ENCODE measurements at places on chromosomes 1 and 21.

DNA sequence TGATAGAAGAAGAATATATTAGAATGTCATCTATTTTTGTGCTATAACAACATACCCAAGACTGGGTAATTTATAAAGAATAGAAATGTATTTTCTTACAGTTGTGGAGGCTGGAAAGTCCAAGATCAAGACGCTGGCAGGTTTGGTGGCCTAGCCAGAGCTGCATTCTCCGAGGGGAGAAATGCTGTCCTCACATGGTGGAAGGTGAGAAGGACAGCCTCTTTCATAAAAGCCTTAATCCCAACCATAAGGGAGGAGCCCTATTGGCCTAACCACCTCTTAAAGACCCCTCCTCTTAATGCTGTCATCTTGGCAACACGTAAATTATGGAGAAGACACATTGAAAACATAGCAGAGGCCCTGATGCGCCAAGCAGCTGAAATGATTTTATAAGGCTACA is 60.1 kb upstream of the KAZN start:
- DNase-seq = no peak

DNA sequence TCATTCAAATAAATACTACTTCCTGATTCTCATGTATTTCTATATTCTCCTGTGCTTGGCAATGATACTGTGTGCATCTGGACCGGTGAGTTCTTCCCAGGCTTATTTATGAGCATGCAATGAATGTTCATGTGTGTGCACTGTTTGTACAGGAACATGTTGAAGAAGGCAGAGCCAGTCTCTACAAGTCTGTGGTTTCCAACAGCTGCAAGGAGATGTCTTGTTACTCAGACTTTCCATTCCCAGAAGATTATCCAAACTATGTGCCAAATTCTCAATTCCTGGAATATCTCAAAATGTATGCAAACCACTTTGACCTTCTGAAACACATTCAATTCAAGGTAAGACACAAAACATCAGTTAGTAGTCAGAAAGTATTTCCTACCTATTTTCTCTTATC is 19.1 kb downstream of the FMO1 start:
- no peak for DNase-seq

GRCh38 chr1:204652497-204652896 is 33.0 kb downstream of the LRRN2 start:
- DNase-seq = no peak

GRCh38 chr1:172429331-172430127 is 9.0 kb downstream of the C1orf105 start:
- DNase-seq = no peak

DNA sequence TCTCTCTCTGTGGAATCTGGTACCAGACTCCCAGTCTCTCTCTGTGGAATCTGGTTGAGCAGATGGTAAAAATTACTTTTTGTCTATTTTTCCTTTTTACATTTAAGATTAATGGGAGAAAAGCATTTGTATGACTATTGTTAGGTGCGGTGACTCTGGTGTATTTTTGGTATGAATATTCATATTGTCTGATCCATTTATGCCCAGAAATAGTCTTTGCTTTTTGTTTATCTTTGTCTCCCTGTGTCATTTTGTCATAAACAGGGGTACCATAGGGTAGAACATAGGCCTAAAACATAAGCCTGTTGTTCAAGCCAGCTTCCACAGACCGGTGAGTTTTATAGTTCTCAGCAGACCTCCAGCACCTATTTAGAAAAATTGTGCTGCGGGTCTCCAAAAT is 78.7 kb downstream of the ETS2 start:
- no peak for DNase-seq

GRCh38 chr1:64769482-64769881 is 24.6 kb downstream of the RAVER2 start:
- DNase-seq = no peak

DNA sequence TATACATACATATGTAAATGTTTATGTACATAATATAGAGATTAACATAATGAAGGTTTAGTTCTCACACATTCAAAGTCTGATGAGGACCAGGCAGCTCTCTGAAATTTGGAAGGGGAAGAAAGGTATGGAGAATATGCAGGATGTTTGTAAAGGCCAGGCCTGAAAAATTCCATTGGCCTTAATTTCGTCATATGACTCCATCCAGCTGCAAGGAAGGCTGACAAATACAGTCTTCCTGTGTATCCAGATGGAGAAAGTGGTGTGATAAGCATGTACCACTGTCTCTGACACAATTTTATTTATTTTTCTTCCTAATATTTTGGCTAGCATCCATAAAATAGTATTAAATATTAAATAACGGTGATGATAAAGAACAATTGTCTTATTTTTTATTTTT is 6.3 kb upstream of the SGIP1 start:
- no peak for DNase-seq
